ENCODE measurements at places on chromosomes 2 and 18. TPM values are rescaled to one million over a fixed set of nuclear protein-coding genes. Genes with fewer than 3 reads are reported as not detected.

DNA sequence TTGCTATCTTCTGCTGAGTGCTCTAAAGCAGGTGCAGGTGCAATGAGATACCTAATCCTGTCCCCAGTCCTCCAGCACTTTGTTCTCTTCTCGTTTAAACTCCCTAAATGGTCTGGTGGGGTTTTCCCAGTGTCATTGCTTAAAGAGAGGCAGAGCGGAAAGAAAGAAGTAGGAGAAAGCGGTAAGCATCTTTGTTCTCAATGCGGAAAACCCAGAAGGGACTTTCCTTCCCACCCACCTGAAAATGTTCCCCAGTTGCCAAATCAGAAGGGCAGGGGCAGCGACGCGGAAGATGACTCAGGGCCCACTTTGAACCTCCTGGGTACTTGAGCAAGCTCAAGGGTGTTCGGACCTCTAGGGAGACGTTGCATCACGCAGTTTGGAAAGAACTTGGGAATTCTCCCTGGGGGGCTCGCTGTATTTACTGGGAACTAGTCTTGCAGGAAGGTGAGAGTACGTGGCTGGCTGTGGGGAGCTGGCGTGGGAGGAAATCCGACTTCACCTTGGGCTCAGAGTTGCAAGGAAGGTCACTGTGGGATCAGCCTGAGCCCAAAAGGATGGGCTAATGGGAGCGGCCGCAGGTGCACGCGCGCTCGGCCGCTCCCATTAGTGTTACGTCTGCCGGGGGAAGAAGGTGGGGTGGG is 589 bp upstream of the SGPP2 start:
- no peak for DNase-seq

GRCh38 chr2:233339427-233339826 is 14.9 kb upstream of the DGKD start:
- no peak for DNase-seq

DNA sequence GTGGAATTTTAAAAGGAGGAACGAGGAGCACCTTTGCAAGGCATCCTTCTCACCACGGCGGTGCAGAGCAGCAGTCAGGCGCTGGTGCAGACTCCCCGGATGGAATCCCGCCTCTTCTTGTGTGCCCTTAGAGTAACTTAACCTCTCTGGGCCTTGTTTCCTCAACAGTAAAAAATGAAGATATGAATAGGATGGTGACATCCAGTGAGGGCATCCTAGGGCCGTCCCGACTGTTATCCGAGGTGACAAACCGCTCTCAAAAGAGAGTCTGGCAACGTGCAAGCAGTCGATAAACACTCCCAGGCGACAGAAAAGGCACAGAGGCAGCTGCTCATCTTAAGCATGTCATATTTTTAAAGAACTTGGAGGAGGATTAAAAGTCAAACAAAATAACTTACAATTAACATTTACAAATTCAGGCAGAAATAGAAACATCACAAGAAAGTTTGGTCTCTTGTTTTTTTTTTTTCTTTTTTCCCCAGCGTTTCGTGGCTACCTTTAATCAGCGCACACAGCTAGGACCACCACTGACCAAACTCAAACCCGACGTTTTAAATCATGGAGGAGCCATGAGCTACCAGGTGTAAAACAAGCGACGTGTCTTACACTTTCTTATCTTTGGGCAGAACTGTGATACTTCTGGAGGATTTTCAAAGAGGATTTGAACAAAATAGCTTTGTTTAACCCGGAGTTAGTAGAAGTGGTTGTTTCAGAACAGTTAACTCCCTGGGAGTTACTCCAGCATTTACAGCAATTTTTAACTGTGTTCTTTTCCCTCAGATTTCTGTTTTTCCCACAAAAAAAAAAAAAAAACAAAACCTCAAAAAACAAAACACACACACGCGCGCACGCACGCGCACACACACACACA is 2.1 kb downstream of the MBP start:
- DNase-seq = no peak

GRCh38 chr2:169007941-169008340 is 23.2 kb downstream of the ABCB11 start:
- no peak for DNase-seq

Gene EVA1A
- total RNA-seq = 11.5 TPM

All from mesothelial cell of epicardium (in vitro differentiated cells).